NCI-H510A treated with DMSO at 0.1 percent for 48 hours (cell line): ENCODE measurements at places on chromosomes 6 and 20.

DNA sequence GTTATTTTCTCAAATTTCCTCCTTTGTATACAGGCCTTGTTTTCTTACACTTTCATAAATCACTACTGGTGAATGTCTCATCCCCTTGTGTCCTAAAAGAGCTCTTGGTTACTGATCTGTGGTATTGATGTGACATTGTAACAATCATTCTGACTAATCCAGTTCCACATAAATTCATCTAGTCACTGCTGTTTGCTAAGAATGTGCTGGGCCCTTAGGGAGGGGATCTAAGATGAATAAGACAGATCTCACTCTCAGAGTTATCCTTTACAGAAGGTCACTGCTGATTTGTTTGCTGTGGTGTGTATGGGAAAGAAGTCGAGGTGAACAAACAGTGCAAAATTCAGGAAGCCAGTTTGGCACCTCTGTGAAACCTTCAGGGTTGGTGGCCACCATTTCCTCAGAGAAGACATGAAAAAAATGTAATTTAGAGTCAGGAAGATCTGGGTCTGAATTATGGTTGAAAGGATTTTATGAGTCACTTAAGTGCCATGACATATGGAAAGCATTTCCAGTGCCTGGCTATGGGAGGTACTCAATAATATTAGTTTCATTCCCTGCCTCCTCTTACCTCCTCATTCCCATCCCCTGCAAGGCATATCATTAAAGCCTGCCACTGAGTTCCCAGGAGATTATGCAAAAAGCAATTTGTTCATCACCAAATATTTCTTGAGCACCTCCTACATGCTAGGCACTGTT is 121.8 kb downstream of the COL9A1 start:
- DNase-seq = no peak

DNA sequence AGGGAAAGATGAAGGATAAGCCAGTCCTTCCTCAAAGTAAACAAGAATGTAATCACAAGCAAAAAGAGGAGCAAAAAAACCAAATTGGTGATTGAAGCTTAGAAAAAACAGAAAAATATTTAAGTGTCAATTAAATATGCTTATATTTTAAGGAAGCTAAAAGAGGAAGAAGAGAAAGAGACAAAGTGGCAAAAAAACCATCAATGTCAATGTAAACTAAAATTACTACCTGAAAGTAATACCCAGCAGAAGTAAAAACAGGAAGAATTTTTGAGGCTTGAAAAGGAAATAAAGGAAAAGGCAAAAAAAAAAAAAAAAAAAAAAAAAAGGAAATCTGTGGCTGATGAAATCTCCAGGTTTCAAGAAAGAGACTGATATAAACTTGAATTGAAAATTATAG is 36.2 kb upstream of the OGFRL1 start:
- no peak for DNase-seq

- no peak for DNase-seq
Measured at GRCh38 chr20:58697201-58697866, 4.7 kb downstream of the NPEPL1 start.

- no peak for DNase-seq
Measured at GRCh38 chr6:107692351-107692750, 131.8 kb downstream of the SCML4 start.

GRCh38 chr6:7135755-7136154 is 28.0 kb downstream of the RREB1 start:
- DNase-seq = no peak
